ENCODE measurements at places on chromosomes 5 and 9.
A peak's percentile ranks its signal among the peaks of the same experiment; 100 is the strongest.

- DNase-seq: peak; percentile 61
Measured at GRCh38 chr5:38329132-38329715, 70.9 kb downstream of the EGFLAM start.

DNA sequence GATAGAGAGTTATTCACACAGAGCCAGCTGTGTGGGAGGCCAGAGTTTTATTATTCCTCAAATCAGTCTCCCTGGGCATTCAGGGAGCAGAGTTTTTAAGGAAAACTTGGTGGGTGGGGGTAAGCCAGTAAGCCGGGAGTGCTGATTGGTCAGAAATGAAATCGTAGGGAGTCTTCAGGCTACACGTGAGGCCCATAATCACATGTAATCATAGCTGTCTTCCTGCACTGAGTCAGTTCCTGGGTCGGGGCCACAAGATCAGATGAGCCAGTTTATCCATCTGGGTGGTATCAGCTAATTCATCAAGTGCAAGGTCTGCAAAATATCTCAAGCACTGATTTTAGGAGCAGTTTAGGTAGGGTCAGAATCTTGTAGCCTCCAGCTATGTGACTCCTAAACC is 10.8 kb upstream of the TTC39B start:
- DNase-seq: no peak

DNA sequence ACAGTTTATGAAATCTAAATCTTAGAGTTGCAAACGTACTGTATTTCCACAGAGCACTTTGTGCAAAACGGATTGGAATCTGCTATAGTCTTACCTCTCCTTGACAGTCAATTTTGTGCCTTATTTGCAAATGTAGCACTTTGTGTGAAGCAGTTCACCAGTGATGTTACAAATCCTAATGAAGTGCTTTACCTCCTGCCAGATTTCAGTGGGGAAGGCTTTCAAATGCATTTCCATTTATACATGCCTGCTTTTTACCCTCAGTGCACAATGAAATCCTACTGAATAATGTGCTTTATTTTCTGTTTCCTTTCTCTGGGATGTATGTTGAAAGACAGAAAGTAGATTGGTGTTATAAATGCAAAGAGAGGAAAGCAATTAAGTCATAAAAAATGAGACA is 2141.6 kb upstream of the C9orf72 start:
- DNase-seq: no peak

DNA sequence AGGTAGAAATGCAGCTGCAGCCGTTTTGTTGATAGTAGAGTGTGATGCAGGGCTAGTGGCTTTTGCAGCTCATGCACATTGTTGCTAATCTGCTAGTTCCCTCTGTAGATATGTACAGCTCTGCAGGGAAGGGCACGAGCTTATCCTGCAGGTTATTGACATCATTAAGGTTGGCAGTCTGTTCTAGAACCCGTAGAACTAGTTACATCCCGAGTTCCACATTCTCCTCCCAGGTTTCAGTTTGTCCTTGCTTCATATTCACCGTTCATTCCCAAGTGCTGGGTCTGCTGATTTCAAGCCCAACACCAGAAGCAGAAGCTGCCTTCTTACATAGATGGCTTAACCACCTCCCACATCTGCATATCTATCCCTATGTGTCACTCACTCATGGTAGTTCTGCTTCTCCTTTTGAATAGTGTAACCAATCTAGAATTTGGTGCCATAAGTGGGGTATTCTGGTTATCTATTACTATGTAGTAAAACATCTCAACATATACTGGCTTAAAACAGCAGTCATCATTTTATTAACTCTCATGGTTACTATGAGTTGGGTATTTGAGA is 38.1 kb downstream of the CRHBP start:
- DNase-seq: no peak

- no peak for DNase-seq
Measured at GRCh38 chr9:93958819-93959682, 3.9 kb upstream of the BARX1 start.

GRCh38 chr5:180080486-180081280 is 9.1 kb upstream of the RNF130 start:
- no peak for DNase-seq

GRCh38 chr5:119876522-119876921 is 247.2 kb downstream of the FAM170A start:
- peak; percentile 23 for DNase-seq

GRCh38 chr9:34547960-34548611 is 25.3 kb upstream of the ENHO start:
- peak; percentile 54 for DNase-seq

GRCh38 chr9:105531530-105531929 is 26.4 kb upstream of the FKTN start:
- no peak for DNase-seq

DNA sequence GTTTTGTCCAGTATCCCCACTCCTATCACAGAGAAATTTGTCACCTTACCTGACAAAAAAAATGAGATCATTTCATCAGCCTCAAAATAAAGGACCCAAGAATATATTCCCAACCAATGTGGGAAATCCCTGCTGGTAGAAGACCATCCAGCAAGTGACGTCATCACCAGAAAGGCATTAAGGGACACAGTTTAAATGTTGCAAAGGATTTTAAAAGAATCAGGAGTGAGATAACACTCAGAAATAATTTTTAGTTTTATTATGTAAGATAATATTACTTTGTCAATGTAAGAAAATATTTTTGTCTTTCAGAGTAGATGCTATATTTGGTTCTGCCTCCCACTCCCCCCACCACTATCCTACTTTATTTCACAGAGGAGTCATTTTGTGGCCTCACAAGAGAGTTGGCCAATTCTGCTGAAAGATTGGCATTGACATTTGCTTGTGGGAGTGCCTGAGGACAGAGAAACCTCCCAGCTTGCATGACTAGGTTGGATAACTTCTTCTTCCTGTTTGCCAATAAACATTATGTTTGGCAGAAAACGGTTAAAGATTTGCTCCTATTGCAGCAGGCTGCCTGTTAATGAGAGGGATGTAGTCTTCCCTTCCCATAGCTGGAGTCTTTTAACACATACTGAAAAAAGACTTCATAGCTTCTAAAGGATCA is 288.6 kb upstream of the DAB2 start:
- no peak for DNase-seq

DNA sequence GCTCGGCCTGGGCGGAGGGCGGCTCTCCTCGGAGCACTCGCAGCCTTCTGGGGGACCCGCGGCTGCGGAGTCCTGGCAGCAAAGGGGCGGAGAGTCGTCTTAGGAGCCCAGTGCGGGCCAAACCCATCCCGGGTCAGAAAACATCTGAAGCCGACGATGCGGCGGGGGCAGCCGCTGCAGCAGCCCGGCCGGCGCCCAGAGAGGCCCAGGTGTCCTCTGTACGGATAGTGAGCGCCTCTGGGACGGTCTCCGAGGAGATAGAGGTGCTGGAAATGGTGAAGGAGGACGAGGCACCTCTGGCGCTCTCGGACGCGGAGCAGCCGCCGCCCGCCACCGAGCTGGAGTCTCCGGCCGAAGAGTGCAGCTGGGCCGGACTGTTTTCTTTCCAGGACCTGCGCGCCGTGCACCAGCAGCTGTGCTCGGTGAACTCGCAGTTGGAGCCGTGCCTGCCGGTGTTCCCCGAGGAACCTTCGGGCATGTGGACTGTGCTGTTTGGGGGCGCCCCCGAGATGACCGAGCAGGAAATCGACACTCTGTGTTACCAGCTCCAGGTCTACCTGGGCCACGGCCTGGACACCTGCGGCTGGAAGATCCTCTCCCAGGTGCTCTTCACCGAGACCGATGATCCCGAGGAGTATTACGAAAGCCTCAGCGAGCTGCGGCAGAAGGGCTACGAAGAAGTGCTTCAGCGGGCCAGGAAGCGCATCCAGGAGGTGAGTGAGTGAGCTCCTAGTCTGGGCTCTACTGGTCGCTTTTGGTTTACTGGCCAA is 1.2 kb downstream of the JMY start:
- DNase-seq: no peak

GRCh38 chr5:149302641-149303040 is 31.0 kb downstream of the AFAP1L1 start:
- DNase-seq: no peak

- DNase-seq: no peak
Measured at GRCh38 chr5:19048726-19049125, 939.3 kb downstream of the CDH18 start.

DNA sequence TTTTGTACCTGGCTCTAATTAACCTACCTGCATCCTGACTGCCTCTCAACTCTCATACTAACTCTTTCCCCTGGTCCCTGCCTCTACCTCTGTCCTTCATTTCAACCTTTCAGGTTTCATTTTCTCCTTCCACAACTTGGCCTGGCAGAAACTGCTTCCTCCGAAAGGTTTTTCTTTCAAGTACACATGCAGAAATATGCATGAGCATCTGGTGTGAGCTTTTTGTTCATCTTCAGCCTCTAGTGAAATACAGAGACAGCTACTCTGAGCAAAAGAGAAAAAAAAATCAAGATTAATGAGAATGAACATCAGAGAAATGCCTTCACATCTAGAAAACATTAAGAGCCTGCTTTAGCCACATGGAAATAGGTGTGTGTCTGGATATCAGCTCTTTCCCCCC is 297.9 kb upstream of the PCSK5 start:
- no peak for DNase-seq

- no peak for DNase-seq
Measured at GRCh38 chr5:33631139-33631538, 190.4 kb downstream of the TARS1 start.

DNA sequence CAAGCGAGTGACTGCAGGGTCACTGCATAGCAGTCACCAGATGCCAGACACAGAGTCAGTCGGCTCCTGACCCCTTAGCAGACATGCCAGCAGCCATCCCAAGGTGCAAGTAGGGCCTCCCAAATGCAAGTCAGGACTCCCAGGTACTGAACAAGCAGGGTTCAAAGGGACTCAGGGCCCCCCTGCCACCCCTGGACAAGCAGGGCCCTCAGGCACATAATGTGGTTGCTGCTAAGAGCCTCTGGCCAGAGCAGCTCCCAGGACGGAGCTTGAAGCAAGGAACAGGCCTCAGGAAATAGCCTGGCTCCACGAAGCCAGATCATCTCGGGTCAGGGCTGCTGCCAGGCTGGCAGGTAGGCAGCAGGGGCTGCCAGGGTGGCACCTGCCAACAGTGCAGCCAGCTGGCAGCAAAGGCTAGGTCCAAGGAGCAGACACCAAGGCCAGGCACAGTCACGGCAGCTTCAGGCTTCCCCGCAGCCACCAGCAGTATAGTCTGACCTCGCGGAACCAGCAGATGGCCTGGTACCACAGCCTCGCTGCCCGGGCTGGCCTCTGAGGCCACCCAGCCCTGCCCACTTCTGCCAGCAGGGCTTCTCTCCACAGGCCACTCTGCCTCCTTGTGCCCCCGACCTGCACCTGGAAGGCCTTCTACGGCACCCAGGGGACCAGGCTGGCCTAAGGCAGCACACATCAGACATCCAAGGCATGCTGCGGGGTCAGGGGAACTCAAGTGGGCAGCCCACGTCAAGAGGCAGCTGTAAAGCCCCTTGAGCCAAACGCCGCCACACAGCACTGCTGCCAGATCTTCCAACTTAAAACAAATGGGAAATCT is 7.4 kb downstream of the EEIG1 start:
- no peak for DNase-seq

GRCh38 chr5:125033602-125034001 is 287.2 kb upstream of the ZNF608 start:
- no peak for DNase-seq

- DNase-seq: no peak
Measured at GRCh38 chr5:39020458-39020857, 53.7 kb downstream of the RICTOR start.

DNA sequence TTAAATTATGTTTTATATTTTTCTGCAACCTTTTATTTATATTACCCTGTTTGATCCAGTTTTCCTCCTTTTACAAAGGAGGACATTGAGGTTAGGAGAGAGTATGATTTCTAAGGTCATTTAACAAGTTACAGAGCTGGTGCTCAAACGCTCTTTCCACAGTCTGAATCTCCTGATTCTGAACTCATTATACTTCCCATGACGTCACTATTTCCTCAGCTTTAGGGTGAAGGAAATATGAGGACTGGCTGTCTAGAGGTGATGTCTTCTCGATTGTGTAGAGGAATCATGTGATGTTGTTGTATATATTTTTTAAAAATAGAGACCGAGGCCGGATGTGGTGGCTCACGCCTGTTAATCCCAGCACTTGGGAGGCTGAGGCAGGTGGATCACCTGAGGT is 140.0 kb downstream of the ARHGAP26 start:
- no peak for DNase-seq

DNA sequence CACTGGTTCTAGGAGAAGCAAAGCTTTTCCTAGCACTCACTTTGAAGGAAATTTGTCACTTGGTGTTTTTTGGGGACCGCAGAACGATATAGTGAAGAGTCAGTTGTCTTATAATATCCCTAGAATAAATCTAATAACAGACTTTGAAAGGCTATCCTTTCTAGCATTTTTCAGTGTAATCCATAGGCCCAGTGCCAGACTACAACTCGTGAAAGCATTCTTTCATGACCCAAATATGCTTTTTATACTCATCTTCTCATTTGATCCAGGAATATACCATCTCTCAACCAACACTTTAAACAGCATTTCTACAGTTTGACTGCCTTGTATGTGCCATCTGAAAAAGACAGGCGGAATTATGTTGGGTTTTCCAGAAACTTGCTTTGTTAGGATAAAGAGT is 104.0 kb downstream of the ERCC6L2 start:
- no peak for DNase-seq

- DNase-seq: no peak
Measured at GRCh38 chr9:91146391-91147019, 215.2 kb downstream of the AUH start.

DNA sequence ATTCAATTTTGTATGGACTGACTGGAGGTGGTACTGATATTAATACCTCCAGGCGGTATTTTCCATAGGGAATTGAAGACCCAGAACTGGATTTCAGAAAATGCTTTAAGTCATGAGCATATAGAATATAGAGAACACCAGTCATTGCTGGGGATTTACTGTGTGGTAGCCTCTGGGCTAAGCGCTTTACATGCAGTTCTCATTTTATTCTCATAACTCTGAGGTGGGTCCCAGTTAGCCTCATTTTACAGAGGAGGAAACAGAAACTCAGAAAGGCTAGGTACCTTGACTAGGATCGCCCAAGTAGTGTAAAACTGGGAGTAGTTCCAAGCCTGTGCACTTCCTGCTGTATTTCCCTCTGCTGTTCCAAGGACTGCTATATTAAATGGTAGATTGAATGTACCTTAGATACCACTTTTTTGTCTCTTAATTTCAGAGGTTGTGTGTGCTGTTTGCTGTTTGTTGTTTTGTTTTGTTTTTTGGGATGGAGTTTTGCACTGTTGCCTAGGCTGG is 13.8 kb downstream of the SLC44A1 start:
- no peak for DNase-seq

- no peak for DNase-seq
Measured at GRCh38 chr5:132238901-132239500, 11.3 kb upstream of the P4HA2 start.

- no peak for DNase-seq
Measured at GRCh38 chr5:106749826-106750225, 920.9 kb downstream of the EFNA5 start.

GRCh38 chr5:139799359-139799758 is 3.8 kb downstream of the PSD2 start:
- DNase-seq: no peak

DNA sequence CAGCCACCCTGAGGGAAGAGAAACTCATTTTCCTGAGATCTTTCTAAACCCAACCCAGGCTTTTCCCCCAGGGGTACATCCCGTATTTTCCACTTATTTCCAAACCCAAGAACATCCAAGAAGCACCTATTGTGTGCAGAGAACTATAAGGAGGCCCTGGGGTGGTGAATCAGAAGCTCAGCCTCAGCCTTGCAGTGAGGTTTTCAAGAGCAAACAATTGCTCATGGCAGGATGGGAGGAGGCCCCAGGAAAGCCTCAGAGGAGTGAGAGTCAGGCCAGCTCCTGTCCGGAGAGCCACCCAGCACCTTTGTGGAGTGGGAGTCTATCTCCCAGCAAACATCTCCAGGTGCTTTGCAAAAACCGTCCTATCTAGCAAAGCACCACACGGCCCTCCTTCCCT is 19.2 kb downstream of the NIPAL4 start:
- no peak for DNase-seq
